Right cardiac atrium (tissue), 5 donors: ENCODE measurements at places on chromosomes 7 and 10.
A peak's percentile ranks its signal among the peaks of the same experiment; 100 is the strongest.

GRCh38 chr7:121433775-121434174, 37.7 kb upstream of the FAM3C start:
- no peak for DNase-seq

GRCh38 chr7:149720372-149721083, 52.9 kb downstream of the ZNF467 start:
- peak; percentile 94 for DNase-seq

DNA sequence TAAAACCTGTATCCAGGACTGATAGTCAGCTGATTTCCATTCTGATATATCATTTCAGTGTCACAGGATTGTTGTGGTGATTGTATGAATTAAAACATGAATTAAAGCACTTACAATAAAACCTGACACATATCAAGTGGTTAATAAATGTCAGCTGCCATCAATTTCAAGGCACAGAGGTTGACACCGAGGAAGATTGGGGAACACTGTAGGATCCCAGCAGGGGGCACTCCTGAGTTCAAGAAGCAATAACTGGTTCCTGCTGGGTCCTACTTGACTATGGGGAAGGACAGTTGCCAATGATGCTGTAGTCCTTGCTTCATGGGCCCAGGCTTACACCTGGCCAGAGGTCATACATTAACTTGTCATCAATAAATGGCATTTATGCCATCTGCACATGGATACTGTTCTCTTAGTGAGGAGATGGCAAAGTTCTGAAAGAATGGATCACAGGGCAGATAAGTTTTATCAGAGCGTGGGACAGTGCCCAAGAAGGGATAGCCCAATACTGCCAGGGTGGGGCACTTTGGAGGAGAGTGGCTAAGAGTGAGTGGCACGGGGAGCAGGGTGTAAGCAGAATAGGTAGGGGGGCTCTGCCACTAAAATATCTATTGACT, 24.1 kb downstream of the FZD1 start:
- DNase-seq: peak; percentile 75

DNA sequence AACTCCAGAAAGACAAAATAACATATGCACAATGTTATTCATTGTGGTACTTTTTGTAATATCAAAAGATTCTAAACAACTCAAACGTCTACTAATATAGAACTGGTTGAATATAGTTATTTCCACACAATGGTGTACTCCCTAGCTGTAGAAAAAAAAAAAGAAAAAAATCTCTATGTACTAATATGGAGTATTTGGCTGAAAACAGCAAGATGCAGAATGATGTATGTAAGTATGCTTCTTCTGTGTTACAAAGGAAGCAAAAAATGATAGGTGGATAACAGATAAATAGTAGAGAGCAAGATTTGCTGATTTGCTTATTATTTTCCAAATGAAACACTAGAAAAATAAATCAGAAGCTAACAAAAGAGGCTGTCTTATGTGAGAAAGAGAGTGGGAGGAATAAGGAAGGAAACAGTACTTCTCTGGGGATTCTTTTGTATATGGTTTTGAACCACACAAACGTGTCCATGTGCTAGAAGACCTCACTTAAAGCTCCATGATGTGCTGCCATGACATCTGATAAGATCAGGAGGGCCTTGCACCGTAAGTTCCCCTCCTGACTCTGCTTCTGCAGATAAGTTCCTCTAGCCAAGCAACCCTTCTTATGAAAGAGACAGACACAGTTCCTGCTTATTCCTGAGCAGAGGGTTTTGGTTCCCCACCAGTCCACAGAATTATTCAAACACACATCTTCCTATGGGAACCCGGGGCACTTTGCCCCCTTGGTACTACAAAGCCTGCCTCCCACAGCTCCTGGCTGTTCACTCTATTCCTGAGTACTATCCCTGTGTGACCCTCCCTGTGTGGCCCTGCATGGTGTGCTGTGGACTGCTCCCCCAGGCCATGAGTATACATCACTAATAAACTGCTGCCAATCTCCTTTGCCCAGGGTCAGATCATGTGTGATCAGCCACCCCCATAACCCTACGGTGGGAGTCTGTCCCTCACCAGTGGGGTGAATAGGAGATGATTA, 159.1 kb downstream of the CCDC71L start:
- DNase-seq: no peak

- DNase-seq: no peak
Observed at GRCh38 chr10:128306535-128306934, 180.3 kb upstream of the MKI67 start.

DNA sequence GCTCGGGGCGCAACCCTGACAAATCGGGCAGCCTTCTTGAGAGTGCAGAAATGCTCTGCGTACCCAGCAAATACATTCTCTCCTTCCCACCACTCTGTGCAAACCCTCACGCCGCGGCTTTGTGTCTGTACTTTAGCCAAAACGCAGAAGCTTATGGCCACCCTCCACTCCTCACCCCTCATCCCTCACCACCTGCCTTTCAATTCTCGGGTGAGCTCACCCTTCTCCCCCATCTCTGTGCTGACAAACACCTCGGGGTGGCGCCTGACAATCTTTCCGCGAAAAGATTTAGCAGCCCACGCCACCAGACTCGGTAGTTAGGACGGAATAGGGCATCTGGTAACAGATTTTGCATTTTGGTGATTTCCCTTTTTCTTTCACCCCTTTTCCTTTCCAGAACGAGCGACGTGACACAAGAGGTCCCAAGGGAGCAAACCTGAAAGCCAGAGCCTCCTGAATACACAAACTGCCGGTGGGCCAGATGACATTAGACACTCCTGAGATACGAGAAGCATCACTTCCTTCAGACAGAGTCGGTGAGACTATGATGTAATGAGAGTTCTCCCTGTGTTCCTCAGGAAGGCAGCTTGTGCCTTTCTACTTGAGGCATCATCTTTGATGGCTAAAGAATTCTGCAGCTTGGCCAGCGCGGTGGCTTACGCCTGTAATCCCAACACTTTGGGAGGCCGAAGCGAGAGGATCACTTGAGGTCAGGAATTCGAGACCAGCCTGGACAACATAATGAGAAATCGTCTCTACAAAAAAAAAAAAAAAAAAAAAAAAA, 671 bp upstream of the ATAD1 start:
- no peak for DNase-seq

DNA sequence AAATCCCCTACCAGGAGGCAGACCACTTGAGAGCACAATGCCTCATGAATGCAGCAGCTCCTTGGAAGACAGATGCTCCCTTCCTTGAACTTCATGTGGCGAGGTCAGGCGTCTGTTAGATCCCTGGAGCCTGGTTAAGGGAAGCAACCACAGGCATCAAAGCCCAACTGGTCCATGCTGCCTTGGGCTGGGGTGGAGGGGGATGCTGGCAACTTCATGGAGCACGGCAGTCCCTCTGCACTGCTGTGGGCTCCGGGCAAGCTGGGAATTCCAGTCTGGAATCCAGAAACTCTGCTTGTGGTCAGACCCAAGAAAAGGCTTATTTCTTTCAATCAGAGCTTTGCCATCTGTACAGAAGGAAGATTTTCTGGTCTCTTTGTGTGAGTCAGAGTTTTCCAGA, 130.4 kb downstream of the PFKFB3 start:
- DNase-seq: no peak

- DNase-seq: no peak
Observed at GRCh38 chr7:77664715-77665114, 31.5 kb upstream of the RSBN1L start.

DNA sequence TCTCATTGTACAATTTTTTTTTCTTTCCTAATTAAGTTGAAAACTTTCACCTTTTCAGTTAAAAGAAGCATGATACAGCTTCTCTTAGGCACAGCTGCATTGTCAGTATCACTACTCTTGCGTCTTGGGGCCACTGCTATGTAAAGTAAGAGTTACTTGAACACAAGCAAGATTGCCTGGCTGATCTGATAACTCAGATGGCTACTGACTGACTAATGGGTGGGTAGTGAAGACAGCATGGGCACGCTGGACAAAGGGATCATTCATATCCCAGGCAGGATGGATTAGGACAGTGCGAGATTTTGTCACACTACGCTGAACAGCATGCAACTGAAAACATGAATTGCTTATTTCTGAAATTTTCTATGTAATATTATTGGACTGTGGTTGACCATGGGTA, 11.6 kb upstream of the ADAMTS14 start:
- DNase-seq: no peak

GRCh38 chr10:17126327-17126726, 3.3 kb downstream of the CUBN start:
- DNase-seq: no peak

DNA sequence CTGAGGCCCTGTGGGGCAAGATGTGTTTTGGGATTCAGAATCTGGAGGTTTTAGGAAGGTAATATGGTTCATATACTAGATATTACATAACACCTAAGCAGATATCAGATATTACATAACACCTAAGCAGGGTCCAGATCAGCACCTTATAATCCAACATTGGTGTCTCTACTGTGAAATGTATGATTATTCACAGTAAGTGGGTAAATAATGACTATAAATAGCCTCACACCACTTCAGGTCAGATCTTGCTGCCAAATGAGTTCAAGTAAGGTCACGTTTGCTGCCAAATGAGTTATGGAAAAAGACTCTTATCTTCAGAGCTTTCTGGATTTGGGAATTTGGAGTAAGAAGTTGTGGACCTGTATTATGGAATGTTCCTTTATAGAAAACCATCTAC, 14.6 kb downstream of the ADRB1 start:
- DNase-seq: no peak
